8988T (cell line): ENCODE measurements at places on chromosomes 3 and 15.
A peak's percentile ranks its signal among the peaks of the same experiment; 100 is the strongest.

- no peak for DNase-seq
Observed at GRCh38 chr3:131494706-131495105, 8.1 kb downstream of the MRPL3 start.

DNA sequence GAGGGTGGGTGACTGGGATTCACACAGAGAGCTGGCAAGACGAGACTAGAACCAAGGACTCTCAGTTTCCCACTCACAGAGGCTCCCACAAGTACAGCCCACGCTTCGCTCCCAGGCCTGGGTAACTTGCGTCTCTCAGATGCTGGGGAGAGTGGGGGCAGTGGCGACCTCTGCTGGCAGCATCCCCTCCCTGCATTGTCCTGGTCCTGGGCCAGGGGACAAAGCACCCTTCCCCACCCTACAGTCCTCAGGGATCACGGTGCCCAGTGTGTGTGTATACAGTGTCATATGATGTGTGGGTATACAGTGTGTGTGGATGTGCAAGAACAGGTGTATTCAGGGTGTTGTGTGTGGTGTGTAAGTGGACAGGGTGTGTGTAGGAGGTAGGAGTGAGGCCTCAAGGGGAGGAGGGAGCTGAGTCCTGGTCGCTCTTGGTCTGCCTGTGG lies 12.8 kb downstream of the VILL start:
- DNase-seq = peak; percentile 84

GRCh38 chr15:69881302-69881670 lies 216.4 kb downstream of the TLE3 start:
- no peak for DNase-seq

GRCh38 chr15:29429584-29429983 lies 160.0 kb upstream of the NSMCE3 start:
- DNase-seq = no peak

- no peak for DNase-seq
Observed at GRCh38 chr3:175421902-175422301, 562.8 kb downstream of the NAALADL2 start.

DNA sequence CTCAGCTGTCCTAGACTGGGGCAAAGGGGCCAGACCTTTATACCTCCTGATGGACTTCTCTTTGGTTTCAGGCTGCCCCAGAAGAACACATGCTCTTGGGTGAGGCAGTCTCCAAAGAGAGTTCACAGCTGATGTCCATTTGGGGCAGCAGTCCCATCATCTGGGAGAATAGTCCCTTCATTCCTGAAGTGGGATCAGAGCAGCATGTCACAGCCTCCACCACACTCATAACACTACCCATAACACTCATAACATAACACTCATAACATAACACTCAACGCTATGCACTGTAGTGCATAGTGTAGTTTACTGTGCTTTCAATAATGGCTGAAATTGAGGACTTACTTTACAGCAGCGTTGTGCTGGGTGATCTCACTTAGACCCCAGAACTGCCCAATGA lies 36.7 kb upstream of the PLCL2 start:
- DNase-seq = no peak

DNA sequence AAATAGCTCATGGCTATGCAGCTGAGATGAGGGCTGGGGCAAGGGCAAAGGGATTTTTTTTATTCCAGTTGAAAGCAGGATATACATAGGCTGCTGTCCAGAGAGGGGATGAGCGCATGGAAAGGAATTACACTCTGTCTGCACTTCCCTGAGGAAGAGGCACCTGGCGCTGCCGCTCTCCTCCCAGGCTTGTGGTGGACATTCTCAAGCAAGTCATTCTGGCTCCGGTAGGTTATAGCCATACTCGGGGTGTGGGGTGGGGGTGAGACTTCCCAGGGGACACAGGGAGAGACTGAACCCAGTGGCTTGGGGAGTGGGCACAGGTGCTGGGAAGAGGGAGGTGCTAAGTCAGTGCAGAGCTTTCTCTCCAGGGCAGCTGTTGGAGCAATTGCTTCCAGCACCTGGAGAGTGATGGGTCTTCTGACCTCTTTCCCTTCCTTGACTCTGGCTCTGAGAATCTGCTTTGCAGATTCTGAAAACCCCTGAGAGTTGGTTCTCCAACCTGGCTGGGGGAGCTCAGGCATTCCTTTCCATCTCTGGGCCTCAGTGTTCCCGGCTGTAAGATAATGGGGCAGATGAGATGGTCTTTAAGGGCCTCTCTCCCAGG lies 24.3 kb downstream of the CYP8B1 start:
- no peak for DNase-seq

- DNase-seq = no peak
Observed at GRCh38 chr3:158528076-158528674, 42.8 kb upstream of the MLF1 start.

- DNase-seq = no peak
Observed at GRCh38 chr15:71649894-71650293, 160.5 kb upstream of the NR2E3 start.

GRCh38 chr3:66010739-66011655 lies 27.7 kb downstream of the MAGI1 start:
- DNase-seq = no peak

DNA sequence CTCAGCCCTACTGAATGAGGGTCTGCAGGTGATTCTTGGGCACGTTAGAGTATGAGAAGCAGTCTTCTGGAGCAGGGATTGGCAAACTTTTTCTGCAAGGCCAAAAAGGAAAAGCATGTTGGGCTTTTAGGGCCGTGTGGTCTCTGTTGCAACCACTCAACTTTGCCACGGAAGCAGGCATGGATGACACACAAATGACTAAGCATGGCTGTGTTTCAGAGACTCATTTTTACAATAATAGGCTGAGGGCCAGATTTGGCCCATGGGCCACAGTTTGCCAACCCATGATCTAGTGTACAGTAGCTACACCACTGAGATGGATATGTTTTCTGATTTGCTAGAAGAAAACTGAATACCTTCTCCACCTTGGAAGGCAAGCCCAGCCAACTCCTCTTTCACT lies 66.1 kb upstream of the PRICKLE2 start:
- no peak for DNase-seq

DNA sequence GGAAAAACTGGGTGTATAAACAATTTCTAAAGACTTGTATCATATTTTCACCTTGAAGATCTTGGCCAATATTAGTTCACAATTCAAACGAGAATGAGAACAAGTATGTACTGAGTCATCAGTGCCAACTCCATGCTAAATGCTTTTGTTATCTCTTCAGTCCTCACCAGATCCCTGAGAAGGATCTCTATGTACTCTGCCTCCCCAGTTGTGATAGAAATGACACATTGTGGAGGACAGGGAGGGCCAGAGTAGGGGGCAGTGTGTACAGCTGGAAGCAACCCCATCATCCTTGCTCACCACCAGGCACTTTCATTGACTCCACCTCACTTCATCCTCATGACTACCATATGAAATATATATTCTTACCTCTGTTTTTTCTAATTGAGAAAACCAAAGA lies 353.7 kb upstream of the SOX2 start:
- DNase-seq = no peak

DNA sequence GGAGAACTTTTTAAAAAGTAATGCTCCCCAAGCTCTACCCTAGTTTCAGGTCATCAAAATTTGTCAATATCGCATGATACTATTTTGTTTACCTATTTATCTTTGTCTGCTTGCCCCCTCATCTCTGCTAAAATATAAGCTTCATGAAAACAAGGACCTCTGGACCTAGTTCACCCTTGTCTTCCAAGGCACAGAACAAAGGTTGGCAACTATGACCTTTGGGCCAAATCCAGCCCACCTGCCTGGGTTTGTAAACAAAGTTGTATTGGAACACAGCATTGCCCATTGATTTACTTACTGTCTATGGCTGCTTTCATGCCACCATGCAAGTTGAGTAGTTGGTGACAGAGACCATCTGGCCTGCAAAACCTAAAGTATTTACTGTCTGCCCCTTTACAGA lies 462.2 kb upstream of the SUCLG2 start:
- DNase-seq = no peak

GRCh38 chr3:87009271-87009670 lies 18.3 kb upstream of the VGLL3 start:
- DNase-seq = no peak

GRCh38 chr3:51304230-51304629 lies 80.9 kb upstream of the MANF start:
- no peak for DNase-seq

DNA sequence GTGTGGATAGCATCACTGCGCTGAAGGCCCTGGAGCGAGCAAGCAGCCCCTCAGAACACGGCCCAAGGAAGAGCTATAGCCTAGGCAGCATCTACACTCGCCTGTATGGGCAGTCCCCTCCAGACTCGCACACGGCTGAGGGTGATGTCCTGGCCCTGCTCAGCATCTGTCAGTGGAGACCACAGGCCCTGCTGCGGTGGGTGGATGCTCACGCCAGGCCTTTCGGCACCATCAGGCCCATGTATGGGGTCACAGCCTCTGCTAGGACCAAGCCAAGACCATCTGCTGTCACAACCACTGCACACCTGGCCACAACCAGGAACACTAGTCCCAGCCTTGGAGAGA lies 20.5 kb downstream of the ATRIP start:
- no peak for DNase-seq

DNA sequence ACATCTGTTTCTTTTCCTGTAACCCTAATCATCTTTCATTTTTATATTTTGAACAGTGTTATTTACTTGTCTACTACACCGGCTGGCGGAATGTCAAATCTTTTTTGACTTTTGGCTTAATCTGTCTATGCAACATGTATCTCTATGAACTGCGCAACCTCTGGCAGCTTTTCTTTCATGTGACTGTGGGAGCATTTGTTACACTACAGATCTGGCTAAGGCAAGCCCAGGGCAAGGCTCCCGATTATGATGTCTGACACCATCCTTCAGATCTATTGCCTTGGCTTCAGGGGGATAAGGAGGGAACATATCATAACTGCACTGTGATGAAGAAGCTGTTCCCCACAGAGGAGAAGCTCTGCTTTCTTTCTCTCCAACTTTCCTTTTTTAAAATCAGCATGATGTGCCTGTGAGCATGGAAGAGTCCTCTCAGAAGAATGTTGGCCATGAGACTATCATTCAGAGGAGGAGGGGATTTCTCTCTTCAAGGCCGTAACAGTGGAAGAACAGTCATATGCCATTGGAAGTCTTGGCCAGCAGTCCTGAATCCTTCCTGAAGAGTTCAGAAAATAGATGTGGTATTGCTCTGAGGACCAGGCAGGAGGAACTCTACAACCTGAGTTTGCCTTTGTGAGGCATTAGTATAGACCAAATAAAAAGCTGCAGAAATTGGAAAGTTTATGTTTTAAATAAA lies 69.9 kb downstream of the SEC22A start:
- no peak for DNase-seq

DNA sequence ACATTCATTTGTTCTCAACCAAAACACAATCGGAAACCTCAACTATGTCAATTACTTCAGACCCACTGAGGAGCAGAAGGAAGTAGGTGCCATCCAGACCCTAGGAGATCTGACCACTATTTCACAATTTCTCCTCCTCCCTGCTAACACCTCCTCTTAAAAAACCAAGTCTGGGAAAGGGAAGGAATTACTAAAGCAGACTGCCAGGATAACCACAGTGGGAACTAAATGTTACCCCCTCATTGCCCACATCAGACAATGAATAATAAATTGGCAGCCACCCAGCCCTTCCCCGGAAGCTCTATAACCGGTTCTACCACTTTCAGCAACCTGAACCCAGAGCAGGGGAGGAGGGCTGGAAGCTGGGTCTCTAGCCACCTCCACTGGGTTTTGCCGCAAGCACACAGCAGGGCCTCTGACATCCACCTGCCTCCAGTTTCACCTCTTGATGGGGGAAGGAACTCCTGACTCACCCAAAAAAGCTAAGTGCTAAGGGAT lies 17.6 kb downstream of the C15orf62 start:
- DNase-seq = no peak

GRCh38 chr3:98962951-98963350 lies 61.5 kb upstream of the DCBLD2 start:
- no peak for DNase-seq

DNA sequence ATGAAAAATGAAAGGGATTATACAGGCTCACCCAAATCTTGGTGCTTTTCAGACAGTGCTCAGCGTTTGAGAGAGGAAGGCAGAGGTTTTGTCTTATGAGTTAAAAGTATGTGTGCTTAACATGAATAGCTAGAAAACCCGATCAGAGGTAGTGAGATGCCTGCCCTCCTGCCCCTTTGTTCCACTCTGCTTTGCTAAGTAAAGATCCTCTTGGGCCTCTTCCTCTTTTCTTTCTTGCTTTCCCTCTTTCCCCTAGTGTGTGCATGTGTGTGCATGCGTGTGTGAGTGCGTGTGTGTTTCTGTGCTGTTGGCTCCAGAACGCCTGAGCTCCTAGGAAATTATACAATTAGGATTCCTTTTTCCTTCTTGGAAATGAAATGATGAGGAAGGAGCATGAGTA lies 261.3 kb upstream of the NR2E3 start:
- DNase-seq = no peak

DNA sequence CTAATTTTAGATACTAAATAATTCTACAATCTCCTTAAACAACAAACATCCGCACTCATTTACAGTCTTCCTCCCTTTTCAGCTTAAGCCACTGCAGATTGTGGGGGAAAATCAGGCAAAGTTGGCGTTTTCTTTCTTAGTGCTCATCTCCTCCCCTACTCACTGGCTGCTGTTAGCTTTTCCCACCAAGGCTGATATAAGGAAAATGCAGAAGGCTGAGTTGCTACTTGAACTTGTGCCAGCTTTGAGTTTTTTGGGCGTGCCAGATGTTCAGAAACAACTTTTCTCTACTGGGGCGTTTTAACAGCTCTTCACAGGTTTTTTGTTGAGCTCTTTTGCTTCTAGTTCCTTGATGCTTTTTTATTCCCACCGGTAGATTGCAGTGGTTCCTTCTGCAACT lies 222.0 kb downstream of the PYDC2 start:
- DNase-seq = no peak

- DNase-seq = no peak
Observed at GRCh38 chr15:45611305-45611704, 23.5 kb upstream of the SQOR start.

DNA sequence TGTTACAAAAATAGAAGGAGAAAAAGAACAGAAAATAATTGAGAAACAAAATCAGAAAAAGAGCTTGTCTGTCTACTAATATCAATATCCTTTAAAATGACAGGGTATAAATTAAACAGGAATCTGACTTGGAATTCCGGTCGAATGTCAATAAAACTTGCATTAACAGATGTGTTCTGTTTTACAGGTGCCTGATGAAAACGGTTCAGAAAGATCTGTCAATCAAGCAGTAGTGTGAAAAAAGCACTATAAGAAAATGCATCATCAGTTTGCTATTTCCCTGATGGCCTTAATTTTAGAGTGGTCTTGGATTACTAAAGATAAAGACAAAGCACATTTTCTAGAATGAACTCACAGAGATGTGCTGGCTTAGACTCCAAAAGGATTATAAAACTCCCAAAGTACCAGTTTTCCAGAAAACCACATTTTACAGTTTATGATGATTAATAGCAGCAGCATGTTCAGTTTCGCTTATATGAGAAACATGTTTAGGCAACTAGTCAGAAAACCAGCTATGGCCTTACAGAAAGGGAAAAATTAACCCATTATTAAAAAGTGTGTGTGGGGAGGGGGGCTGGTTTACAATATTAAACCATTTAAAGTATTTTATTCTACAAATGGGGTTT lies 8.2 kb upstream of the C3orf38 start:
- no peak for DNase-seq

DNA sequence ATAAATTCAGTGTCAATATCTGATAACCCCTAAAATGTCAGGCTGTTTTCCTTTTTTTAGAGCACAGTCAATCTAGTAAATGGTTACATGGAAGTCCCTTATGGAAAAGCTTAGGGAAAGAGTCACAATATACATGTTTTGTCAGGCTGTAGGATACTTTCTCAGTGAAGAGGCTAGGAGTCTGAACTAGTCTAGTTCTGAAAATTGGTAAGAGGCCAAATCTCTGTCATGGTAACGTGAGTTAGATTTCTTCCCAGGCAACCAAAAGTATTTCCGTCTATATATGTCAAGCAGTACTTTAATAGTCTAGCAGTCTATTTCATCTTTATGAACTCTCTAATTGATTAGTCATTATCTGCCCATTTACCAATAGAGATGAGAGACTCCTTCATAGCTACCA lies 215.9 kb upstream of the LRRC3B start:
- no peak for DNase-seq
